Motor neuron (in vitro differentiated cells): ENCODE measurements at places on chromosomes 5 and 9. TPM values are rescaled to one million over a fixed set of nuclear protein-coding genes. Genes with fewer than 3 reads are reported as not detected.

- no peak for ATAC-seq
These were observed 23.1 kb upstream of the TDRD7 start for GRCh38 chr9:97388721-97389238.

LRRC70 gene
- total RNA-seq, result 1.0 and 1.5 TPM in 2 replicates

GRCh38 chr9:7097785-7098752, 340.3 kb downstream of the KDM4C start:
- no peak for ATAC-seq

EDIL3 gene
- 106 and 123 TPM in 2 replicates for total RNA-seq

DNA sequence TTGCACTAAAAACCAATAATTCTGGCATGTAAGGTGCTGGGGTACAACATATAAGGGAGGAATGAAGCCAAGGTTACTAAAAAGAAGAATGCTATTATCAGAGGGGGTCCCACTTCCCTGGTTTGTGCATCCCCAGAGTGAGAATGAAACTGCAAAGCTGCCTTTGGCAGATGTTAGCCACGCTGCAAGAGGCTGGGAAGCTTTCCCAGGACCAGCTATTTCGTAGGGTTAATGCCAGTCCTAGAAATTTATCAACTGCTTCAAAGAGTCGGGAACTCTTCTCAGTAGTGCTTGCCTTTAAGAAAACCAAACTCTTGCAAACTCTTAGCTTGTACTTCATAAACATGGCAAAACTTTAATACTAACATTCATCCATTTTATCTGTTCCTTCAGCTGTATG, 87.5 kb upstream of the NR5A1 start:
- peak; percentile 26 for ATAC-seq

GRCh38 chr5:98425640-98426039, 347.8 kb upstream of the RGMB start:
- ATAC-seq, result no peak

DNA sequence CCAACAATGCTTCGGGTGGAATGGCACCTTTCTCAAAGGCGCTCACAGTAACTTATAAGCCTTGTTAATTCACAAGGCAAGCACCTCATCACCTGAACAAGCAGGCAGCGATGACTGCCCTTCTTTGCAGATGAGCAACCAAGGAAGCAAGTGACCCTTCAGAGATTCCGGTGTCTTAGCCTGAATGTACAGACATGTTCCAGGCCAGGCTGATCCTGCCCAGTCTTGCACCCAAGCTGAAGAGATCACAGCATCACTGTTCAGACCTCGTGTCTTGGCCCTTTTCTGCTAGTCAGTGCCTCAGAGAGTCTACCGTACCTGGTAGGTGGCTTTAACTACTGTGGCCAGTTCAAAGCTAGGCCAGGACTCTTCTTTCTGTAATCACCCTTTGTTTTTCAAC, 94.7 kb upstream of the ERCC6L2 start:
- ATAC-seq, result no peak
